ENCODE measurements at places on chromosomes 13 and 19.
A peak's percentile ranks its signal among the peaks of the same experiment; 100 is the strongest.

- no peak for DNase-seq
These were observed 219.7 kb downstream of the LMO7 start for GRCh38 chr13:75855847-75856246.

- DNase-seq: peak; percentile 40
These were observed 19.7 kb upstream of the SYCN start for GRCh38 chr19:39223703-39224279.

DNA sequence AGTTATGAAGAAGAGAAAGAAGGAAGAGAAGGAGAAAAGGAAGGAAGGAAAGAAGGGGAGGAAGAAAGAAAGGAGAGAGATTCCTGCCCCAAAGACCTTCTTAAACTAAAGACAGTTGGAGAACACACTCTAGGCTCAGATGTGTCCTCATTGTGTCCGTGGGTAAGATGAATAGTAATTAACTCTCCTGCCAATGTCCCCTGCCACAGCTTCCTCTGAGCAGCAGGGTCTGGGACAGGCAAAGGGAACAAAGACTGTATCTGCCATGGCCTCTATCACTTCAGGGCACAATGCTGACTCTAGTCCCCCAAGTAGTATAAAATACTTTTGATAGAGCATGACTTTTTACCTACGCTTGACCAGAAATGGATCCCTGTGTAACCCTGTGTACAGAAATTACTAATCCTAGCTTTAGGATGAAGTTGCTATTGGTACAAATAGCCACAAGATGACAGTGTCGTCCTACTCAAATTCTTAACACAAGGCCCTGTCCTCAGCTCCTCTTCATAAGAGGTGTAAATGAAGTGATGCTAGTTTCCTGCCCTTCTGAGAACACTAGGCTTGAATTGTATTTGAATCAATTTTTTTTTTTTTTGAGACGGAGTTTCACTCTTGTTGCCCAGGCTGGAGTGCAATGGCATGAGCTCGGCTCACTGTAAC is 186.2 kb upstream of the GPR12 start:
- DNase-seq: peak; percentile 50

- no peak for DNase-seq
These were observed 947 bp downstream of the ATP4B start for GRCh38 chr13:113656831-113657671.

- DNase-seq: no peak
These were observed 135.6 kb downstream of the PAN3 start for GRCh38 chr13:28273919-28274318.

- DNase-seq: no peak
These were observed 430 bp downstream of the ZNF358 start for GRCh38 chr19:7516333-7516732.

- DNase-seq: peak; percentile 3
These were observed 21.5 kb upstream of the SGCG start for GRCh38 chr13:23159205-23159759.

GRCh38 chr13:31018511-31018910 is 86.1 kb downstream of the TEX26 start:
- no peak for DNase-seq

DNA sequence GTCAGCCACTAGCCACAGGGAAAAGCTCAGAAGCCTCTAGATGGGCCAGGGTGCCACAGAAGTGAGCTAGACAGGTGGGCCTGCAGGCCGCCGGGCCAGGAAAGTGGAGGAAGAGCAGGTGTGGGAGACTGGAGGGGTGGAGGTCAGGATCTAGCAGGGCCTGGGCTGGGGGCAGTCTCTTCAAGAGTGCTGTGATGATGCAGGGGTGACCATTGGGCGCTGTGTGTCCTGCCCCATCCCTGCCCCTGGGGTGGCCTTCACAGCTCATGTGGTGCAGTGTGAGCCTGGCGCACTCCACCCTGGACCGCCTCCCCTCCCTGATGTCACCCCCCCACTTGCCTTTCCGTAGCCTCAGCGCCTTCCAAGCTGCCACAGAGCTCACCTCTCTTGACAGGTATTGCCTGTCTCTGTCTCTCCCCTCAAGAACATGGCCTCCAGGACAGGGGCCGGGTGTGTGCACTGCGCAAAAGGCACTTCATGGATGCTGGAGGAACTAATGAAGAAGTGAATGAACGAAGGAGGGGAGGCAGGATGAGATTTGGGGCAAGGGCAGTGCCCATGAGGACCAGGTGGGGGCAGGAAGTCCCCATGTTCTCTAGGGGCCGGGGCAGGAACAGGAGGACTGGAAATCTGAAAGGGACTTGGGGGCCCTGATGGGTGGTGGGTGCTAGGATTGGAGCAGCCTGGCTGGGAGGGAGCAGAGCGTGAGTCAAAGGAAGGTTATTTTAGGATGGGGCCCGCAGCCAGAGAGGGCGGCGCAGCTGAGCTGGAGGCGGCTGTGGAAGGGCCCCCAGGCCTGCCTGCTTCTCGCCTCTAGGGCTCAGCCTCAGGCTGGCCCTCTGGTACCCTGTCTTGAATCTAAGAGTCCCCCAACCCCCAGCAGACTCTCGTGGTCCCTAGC is 6.6 kb downstream of the SSBP4 start:
- DNase-seq: peak; percentile 74

GRCh38 chr19:49701271-49701786 is 10.4 kb downstream of the CPT1C start:
- no peak for DNase-seq

- DNase-seq: no peak
These were observed 181.9 kb downstream of the STK24 start for GRCh38 chr13:98394820-98395510.

- peak; percentile 88 for DNase-seq
These were observed 22.6 kb downstream of the FBXL12 start for GRCh38 chr19:9796113-9796773.

GRCh38 chr13:52164989-52165388 is 5.6 kb upstream of the NEK3 start:
- DNase-seq: no peak

GRCh38 chr13:92974905-92975429 is 251.6 kb upstream of the GPC6 start:
- no peak for DNase-seq

GRCh38 chr13:102687520-102687919 is 7.3 kb downstream of the METTL21C start:
- no peak for DNase-seq

DNA sequence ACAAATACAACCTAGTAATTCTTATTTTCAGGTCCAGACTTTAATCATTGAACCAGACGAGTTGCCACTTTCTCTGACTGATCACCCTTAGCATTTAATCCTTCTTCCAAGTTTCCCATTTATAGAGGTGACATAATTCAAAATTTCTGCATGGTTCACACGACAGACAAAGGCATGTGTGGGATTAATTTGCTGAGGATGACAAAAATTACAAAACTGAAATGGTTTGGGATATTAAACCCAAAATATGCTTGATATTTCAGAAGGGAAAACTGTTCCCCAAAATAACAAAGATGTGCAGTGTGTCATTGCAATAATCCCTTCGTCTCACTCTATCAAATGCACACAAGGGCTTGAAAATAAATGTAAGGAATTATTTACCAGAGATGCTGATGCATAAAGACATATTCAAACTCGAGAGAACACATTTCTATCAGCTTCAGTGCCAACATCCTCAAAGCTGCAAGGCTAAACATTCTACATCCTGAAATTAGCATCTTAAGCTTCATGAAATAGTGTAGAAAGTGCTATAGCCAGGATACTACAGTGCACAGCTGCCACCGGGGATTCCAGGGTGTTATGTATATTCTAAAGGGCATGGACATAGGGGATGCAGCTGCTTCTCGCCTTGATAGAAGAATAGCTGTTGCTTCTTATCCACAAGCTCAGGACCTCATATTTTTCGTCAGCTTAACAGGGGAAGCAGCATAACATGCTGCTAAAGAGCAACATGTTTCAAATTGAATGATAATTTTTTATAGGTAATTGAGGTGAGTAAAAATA is 198.7 kb upstream of the SLITRK1 start:
- no peak for DNase-seq

DNA sequence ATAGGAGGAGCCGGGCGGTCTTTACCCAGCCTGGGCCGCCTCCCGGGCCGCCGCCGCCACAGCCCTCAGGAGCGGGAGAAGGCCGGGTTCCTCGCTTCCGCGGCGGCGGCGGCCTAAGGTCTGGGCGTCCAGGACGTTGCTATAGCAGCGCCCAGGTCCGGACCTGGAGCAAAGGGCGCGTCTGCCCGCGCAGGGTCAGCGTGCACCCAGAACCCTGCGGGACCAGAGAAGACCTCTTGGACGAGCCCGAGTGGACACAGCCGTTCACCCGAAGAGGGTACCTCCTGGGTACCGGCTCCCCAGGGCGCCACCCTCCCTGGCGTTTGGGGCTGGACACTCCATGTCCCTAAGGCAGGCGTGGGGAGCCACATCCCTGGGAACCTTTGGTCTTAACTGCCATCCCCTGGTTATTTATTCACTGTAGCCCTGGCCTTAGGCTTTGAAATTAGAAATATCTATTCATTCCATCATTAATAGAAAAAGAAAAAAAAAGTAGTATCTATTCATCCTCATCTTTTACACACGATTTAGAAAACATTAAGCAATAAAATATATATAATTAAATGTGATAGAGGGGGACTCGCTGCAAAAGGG is 2.4 kb downstream of the DZIP1 start:
- DNase-seq: peak; percentile 13

DNA sequence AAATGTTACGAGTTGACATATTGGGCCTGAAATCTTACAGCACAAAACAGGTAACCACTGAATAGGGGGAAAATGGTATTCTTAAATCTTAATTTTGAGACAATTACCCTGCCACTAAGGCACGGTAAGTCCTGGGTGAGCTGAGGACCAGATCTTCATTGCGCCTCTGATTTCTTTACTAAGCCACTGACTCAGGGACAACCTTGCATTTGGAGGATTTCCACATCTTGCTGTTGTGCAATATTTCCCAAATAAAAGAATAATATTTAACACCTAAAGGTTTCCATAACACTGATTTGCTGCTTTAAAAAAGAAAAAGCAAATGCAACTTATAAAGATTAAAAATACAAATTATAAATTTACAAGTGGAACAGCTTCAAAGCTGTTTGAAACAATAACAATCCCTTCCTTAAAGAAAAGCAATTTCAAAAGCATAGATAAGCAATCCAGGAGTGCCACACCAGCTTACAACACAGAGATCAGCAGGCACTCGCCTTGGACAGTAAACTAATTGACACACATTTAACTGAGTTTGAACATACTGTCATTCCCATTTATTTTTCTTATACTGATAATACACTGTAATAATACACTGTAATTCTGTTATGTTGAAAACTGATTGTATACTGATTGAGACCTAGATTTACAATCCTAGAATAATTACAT is 79.6 kb upstream of the DOCK9 start:
- no peak for DNase-seq

GRCh38 chr13:84973661-84974060 is 825.6 kb downstream of the SLITRK6 start:
- DNase-seq: no peak

DNA sequence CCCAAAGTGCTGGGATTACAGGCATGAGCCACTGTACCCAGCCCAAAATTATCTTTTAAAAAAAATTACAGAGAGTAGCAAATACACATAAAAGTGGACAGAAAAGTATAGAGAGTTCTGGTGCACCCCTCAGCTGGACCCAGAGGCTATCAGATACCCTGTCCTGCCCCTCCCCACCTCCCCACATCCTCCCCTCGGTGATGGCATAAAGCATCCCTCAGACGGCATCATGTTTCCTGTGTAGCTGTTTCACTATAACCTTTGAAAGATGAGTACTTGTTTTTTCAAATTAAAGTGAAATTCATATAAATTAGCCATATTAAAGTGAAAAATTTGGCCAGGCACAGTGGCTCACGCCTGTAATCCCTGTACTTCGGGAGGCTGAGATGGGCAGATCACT is 20.1 kb downstream of the SLC27A1 start:
- DNase-seq: no peak

DNA sequence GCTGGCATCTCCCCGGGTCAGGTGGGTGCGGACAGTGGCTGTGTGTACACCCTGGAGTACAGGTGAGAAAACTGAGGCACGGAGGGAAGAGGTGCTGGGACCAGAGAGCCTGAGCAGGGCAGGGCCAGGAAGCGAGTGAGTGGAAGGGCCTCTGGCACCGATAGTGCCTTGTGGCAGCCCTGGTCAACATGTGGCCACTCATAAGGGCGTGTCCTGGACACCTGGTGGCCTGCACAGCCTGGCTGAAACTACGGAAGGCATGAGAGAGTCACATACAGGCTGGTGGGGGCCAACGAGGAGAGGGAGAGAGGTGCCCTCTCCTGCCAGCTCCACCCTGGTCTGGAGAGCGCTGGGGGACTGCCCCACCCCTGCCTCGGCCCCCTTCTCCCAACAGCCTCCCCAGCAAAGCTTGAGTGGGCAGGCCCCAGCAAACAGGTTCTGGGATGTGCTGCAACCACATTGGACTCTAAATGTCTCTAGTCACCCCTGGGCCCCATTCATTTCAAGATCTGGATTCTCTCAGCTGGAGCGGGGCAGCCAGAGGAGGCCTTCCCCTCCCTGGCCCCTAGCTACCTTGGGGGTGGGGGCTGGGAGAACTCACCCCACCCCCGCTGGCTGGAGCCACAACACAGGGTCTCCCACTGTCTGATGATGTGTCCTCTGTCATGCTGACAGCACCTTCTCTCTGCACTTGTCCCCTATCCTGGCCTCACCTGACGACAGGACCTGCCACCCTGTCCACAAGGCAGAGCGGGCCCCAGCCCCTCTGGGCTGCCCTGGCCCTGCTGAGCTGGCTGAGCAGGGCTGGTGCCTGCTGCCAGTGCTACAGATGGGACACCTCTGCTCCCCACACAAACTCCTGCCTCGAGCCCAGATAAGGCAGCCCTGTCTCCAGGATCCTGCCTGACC is 5.8 kb downstream of the CBARP start:
- DNase-seq: no peak

DNA sequence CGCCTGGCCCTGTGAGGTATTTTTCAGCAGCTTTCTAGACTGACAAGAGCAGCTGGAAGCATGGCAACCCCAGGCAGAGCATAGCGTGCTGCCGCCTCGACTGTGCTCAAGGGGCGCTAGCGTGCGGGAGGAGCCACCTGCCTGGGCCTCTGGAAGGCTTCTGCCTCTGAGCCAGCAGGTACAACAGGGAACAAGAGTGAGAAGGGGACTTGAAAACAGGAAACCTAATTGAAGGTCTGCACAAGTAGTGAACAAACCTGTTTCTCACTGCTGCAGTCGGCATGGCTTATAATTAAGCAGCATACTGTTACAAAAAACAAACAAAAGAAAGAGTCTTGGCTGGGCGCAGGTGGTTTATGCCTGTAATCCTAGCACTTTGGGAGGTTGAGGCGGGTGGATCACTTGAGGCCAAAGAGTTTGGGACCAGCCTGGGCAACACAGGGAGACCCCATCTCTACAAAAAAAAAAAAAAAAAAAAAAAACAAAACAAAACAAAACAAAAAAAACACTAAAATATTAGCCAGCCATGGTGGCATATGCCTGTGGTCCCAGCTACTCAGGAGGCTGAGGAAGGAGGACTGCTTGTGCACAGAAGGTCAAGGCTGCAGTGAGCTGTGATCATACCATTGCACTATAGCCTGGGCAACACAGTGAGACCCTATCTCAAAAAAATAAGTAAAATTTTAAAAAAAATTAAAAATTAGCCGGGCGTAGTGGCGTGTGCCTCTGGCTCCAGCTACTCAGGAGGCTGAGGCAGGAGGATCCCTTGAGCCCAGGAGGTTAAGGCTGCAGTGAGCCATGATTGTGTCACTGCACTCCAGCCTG is 12.6 kb upstream of the GARRE1 start:
- DNase-seq: no peak

- DNase-seq: no peak
These were observed 138.7 kb downstream of the SIPA1L3 start for GRCh38 chr19:38045554-38046253.

- no peak for DNase-seq
These were observed at the start of gene ZNF296 for GRCh38 chr19:45076029-45076850. Gene ZNF296 (minus strand): TSS chr19:45076478. CDS start chr19:45076373, 105 bp downstream.

GRCh38 chr19:16342002-16342715 is 17.5 kb downstream of the KLF2 start:
- no peak for DNase-seq
